ENCODE measurements at places on chromosomes 7 and 10.

- DNase-seq: no peak
Measured at GRCh38 chr10:70490142-70490541, 11.6 kb downstream of the PALD1 start.

DNA sequence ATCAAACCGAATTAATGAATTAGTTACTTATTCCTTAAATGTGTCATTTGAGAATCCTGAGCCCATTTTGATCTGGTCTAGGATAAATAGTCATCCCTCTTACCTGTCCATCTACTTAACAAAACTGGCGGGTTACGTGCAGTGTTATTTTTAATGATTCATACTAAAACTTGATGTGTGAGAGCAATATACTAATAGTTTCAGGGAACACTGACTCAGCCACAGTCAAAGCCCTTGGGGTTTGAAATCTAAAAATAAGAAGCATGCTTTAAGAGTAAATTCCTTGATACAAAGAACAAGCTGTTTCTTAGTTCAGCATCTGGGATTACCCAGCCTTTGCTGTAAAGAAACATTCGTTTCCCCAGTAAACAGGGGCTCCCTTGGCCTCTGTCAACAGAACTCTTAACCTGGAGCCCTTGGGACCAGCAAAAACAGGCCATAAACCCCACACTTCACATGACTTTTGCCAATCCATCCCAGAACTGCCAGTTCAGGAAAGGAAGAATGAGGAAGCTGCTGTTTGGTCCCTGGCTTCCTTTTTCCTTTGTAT, 370.6 kb upstream of the IGFBP3 start:
- DNase-seq: no peak

GRCh38 chr10:9853405-9854355, 1164.0 kb upstream of the CELF2 start:
- DNase-seq: no peak

DNA sequence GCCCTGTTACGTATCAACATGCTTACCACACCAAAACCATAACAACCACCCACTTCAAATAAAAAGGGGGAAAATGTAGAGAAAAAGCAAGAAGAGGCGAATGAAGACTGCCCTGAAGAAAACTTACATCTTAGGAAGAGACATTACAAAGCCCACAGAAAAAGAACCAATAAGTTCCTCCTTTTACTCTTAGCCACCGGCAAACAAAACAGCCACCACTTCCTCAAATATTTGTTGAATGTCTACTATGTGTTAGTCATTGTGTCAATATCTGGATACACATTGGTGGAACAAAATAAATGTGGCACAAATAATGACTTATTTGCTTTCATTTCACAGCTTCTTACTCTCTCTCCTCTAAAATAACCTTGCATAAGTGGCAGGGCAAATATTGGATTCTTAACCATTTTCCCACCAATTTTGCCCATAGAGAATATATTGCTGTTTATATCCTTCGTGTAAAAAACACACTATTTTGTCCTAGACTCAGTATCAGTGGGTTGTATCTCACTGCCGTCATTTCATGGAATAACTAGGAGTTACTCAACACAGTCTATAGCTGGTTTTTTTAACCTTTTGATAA, 106.8 kb downstream of the ANK3 start:
- DNase-seq: peak; percentile 48

GRCh38 chr7:134474828-134475227, 15.9 kb upstream of the AKR1B1 start:
- no peak for DNase-seq
